ENCODE measurements at places on chromosomes 5 and 9.
A peak's percentile ranks its signal among the peaks of the same experiment; 100 is the strongest.

DNA sequence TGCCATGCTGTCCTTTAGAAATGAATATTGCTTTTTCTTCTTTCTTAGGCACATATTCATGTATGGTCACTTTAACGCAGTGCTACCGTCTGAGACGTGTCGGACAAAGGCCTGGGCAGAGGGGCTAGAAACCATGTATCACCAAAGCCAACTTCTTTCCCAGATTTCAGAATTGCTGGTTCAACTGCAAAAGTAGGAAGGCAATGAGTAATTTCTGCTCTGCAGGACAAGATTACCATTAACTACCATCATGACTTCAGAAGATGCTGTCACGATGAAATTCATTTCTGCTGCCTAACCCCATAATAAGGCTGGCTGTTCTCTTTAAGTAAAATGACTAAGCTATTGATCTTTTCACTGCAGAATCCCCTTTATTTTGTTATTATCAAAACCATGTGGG, 306.7 kb downstream of the PDE4D start:
- DNase-seq = no peak

GRCh38 chr9:131627648-131628458, 82.5 kb downstream of the PRRT1B start:
- peak; percentile 87 for DNase-seq

- DNase-seq = no peak
Measured at GRCh38 chr5:88377705-88378656, 109.3 kb upstream of the TMEM161B start.

GRCh38 chr5:96026406-96027041, 64.9 kb upstream of the ELL2 start:
- peak; percentile 86 for DNase-seq

GRCh38 chr5:177077335-177077734, 9.4 kb upstream of the FGFR4 start:
- DNase-seq = no peak

DNA sequence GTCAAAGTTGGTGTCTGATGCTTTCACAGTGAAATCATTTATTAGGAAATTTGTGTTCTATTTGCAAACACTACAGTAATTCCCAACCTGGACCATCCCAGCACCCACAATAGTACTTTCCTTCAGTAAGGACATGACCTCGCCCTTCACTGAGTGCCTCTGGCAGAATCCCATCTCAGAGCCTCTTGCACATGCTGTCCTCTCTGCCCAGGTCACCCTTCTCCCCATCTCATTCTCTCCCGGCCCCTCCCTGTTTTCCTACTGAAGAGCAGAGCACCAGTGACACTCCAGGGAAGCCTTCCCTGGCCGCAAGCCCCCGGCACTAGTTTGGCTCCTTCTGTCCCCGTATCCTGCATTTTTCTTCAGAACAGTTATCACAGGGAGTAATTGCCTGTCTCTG, 220.4 kb downstream of the MAPKAP1 start:
- DNase-seq = no peak

DNA sequence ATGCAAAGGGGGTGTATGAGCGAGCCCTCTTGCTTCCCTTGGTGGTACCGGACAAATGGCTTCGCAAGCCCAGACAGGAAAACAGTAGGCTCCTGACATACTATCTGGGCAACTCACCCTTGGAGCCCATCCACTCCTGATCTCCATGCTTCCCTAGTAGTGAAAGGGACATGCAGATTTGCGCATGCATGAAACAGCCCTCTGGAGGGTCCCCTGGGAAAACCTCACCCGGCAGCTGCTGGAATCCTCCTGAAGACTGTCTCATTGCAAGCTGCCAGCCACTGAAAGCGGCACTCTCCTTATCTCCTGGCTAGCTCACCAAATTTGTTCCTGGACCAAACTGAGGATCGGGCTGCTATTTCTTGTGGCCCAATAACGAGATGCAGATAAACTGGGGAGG, 10.2 kb downstream of the ZNF169 start:
- DNase-seq = no peak

DNA sequence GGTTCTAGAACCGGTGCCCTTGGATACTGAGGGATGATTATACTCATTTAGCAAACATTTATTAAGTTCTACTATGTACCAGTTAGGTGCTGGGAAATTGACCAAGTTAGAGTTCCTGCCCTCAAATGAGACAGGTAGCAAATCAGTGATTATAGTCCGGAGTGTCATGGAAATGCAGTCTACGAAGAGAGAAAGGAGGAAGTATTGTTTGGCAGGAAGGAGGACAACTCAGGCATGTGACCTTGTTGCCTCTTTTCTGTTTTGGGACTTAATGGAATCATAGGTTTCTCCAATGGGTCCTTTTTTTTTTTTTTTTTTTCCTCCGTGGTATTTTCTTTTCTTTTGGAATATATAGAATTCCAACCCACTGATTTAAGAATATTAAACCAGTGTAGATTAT, 28.0 kb downstream of the OSTF1 start:
- DNase-seq = no peak

- peak; percentile 22 for DNase-seq
Measured at GRCh38 chr9:79026316-79026715, 545.4 kb upstream of the TLE4 start.
